AG10803 (cell line): ENCODE measurements at places on chromosomes 16 and 17.

DNA sequence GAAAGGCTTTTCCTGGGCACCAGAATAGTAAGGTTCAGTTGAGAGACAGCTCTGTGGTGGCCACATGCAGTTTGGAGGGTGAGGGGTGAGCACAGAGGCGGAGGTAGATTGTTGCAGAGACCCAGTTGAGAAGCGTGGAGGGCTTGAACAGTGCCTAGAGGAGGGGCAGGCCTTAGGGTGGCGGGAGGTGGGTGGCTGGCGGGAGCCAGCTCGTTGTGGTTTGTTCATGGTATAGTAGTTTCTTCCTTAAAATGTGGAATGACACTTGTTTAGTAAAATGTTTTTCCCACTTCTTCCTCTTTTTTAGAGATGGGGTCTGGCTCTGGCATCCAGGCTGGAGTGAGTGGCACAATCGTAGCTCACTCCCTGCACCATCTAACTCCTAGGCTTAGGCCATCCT, 14.2 kb downstream of the USP10 start:
- no peak for DNase-seq

DNA sequence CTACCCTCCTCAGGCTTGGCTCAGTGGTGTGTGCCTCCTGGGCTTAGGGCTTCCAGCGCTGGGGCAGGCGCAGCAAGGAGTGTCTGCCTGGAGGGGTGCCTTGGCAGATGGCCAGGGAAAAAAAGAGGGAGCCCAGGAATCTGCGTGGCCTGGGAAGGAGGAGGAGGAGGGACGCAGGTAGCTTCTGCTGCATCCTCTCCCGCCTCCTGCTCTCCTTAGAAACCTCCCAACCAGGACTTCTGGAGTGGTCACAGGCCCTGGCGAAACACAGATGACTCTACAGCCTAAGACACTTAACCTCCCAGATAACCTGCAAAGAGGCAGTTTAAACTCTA, 7.3 kb upstream of the BCAR1 start:
- DNase-seq: no peak

GRCh38 chr16:65781363-65781762, 585.1 kb upstream of the CDH5 start:
- DNase-seq: no peak

DNA sequence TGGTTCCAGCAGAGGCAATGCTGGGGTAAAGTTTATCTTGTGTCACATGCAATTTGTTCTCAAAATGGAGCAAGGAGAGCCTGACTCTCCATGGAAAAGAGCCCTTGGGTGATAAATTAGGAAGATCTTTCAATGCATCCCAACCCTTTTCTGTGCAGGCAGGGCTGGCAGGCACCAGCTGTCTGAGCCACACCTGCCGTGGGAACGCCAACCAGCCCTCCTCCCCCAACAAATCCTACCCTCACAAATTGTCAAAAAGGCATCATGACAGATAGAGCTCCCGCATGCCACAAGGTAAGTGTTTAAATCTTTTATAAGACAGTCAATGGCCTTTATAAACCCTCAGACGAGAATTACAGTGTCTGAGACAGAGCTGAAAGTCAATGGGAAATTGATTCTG, 418.5 kb upstream of the CDH5 start:
- DNase-seq: no peak

GRCh38 chr16:14125708-14126107, 54.6 kb downstream of the MRTFB start:
- DNase-seq: no peak
